ENCODE measurements at places on chromosomes 6 and 20.

DNA sequence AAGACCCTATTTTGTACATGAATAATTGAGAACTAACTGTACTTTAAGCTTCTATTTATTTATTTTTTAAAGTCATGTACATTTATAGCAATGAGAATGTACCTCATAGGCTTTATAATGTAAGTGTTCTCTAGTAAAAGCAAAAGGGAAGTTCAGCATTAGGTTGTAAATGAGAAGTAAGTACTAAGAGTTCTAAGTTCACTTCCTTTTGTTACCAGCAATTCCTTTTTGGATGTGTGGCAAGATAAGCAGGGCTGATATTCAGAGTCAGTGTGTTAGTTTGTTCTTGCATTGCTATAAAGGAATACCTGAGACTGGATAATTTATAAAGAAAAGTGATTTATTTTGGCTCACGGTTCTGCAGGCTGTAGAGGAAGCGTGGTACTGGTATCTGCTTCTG, 54.0 kb upstream of the CCN2 start:
- no peak for DNase-seq

- DNase-seq, result no peak
Observed at GRCh38 chr6:25534942-25535631, 116.9 kb upstream of the SCGN start.

GRCh38 chr6:48397887-48398286, 286.9 kb upstream of the PTCHD4 start:
- no peak for DNase-seq

DNA sequence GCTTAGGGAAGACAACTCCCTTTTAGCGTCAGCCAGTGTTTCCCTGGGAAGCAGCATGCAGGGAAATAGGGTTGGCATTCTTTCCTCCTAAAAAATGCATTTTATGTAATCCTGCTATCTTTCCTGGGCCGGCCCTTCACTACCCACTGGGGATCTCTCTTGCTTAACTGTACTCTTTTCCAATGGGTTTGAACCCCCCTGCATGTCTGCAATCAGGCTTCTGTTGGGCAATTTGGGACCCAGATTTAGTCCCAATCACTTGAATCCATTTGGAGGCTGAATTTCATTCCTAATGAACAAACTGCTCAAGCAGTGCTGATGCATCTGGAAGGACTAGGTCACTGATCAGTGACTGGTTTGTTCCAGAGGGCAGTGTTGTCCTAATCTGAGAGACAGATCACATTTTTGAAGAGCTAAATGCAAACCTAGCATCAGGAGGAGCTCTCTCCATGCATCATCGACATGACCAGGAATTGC, 152.0 kb downstream of the TSHZ2 start:
- no peak for DNase-seq
